Activated CD4-positive, alpha-beta T cell treated with anti-CD3 and anti-CD28 coated beads, Interleukin-2, Interleukin-4, amounts not matched to agents 100 ng/mL and 50 ng/mL, durations not matched to agents 16 hours and 8 hours (primary cell): ENCODE measurements at places on chromosomes 13 and 19.

GRCh38 chr19:6392221-6393073, 517 bp downstream of the GTF2F1 start:
- no peak for DNase-seq

DNA sequence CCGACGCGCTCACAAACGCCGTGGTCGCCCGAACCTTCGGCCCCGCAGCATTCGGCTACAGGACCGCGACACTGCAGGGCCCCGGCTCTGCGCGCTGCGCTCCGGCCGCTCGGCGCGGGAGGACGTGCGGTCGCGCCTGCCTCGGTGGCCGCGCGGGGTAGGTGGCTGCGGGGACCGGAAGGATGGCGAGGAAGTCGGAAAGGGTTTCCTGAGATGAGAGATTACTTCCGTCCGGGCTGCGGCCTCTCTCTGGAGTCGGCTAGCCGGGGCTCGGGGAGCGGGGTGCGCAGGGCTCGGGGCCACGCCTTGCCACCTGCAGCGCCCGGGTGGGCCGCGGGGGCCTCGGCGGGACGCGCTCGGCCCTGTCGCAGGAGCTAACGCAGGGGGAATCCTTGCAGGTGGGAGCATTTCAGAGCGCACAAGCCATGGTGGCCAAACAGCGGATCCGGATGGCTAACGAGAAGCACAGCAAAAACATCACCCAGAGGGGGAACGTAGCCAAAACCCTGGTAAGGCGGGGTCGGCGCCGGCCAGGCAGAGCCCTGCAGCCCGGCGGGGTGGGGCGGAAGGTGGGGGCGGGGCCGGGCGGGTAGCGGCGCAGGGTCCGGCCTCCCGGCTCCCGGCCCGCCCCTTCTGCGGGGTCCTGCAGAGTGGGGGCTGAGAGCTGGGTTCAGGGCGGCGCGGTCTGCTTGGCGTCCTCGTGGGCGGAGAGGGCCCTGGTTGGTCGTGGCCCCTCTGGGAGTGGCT, at the start of gene SERP2:
Gene SERP2 (plus strand): TSS at position 224 of the 747 bp plus-strand sequence. CDS start 202 bp downstream, at position 426.
- no peak for DNase-seq

DNA sequence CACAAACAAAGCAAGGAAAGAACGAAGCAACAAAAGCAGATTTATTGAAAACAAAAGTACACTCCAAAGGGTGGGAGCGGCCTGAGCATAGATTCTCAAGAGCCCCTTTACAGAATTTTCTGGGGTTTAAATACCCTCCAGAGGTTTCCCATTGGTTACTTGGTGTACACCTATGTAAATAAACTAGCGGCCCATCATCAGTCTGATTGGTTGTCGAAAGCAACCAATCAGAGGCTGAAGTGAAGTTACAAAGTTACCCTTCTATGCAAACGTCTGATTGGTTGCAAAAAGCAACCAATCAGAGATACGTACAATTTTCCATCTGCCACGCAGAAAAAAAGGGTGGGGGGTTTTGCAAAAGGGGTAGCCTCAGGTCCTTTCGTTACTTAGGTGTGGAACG, 96.3 kb upstream of the UBAC2 start:
- no peak for DNase-seq

- no peak for DNase-seq
These were observed 297.9 kb downstream of the DCT start for GRCh38 chr13:94181461-94182107.

- no peak for DNase-seq
These were observed 45.1 kb downstream of the EPSTI1 start for GRCh38 chr13:42946927-42947326.

- no peak for DNase-seq
These were observed 1016.0 kb downstream of the UQCRFS1 start for GRCh38 chr19:28196961-28197360.

DNA sequence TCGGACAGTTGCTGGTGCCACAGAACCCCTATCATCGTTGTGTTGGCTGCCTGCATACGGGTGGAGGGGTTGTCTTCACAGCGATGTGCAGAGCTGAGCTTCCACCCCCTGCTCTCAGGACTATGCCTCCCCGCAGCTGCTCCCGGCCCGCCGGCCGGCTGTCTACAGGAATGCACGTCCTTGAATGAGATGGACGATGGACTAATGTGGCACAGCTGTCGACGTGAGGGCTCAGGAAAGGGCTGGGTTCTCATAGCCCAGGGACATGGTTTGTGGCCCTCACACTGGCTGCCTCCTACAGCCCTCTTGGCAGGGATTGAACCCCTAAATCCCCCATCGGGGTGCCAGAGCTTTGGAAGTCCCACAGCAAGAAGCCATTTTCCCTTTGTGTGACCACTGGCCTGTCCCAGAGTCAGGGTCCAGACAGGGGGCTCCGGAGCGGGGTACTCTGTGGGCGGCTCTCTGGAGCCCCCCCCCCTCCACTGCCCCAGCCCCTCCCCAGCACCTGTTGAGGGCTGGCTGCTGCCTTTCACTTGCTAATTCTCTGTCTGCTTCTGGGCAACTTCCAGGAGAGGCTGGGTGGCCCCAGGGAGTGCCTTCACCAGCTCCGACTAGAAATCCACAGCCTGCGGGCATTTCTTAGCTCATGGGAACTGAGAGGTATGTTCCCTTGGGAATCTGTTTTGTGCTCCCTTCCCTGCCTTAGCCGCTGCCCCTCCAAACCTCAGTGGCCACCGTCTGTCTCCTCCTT, 40.2 kb downstream of the TSSK6 start:
- no peak for DNase-seq
